ENCODE measurements at places on chromosomes 6 and 20.

DNA sequence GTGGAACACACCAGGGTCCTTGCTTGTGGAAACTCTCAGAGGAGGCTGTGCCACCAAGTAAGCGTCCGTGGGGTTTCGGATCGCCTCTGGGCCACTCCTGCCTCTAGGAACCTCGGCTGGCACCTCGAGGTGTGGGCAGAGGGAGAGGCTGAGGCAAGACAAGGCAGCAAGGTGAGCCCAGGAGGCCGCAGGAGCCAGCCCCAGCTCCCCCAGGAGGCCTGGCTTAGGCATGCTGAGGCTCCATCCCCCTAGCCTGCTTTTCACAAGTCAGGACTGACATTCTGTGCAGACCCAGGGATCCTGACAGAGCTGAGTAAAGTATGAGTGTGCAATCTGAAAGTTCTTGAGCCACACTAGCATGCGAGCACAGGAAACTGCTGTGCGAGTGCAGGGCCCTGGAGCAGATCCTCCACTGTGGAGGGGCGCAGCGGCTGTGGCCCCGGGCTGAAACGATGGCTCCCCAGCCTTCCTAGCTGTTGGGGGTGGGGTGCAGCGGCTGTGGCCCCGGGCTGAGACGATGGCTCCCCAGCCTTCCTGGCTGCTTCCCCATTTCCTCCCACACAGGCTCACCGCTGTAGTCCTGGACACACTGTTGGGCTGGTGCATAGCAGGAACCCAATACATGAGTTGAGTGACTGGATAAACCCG, 75.2 kb upstream of the CD93 start:
- no peak for DNase-seq

DNA sequence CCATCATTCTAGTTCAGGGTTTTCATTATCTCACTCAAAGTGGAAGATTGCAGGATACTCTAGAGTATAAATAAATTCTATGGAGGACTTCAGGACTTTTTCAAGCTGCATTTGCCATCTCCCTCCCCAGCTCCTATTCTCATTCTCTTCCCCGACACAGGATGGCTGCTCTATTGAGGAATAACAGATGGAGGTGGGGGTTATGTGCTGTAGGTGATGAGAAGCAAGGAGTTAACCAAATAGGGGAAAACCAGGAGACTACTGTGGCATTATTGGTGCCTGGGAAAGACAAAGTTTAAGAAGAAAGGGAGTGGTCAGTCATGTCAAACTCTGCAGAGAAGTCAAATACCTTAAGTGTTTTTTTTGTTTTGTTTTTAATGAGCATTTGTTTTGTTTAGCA, 109.3 kb downstream of the GRIK2 start:
- DNase-seq: no peak

DNA sequence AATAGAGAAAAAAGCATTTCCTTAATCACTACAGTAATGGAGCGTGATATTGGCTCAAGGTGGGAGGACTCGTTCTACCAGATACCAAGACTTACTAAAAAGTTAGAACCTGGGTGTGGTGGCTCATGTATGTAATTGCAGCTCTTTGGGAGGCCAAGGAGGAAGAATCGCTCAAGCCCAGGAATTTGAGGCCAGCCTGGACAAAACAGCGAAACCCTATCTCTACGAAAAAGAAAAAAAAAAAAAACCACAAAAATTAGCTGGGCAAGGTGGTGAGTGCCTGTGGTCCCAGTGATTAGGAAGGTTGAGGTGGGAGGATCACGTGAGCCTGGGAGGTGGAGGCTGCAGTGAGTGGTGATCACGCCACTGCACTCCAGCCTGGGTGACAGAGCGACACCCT, 24.0 kb upstream of the ATRN start:
- DNase-seq: no peak

DNA sequence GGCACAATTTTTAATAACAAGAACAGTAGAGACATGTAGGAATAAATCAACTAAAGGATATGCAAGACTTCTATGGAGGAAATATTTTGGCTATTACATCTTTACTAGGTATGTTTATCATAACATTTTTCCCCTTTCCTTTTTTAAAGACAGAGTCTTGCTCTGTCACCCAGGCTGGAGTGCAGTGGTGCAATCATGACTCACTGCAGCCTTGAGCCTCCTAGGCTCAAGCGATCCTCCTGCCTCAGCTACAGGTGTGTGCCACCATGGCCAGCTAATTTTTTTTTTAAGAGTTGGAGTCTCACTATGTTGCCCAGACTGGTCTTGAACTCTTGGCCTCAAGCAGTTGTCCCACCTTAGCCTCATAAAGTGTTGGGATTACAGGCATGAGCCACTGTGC, 37.0 kb downstream of the AKAP7 start:
- no peak for DNase-seq

- DNase-seq: peak; percentile 17
These were observed 1.8 kb upstream of the SAMD5 start for GRCh38 chr6:147506704-147507114.

- no peak for DNase-seq
These were observed 1.1 kb downstream of the CDS2 start for GRCh38 chr20:5127859-5128424.

DNA sequence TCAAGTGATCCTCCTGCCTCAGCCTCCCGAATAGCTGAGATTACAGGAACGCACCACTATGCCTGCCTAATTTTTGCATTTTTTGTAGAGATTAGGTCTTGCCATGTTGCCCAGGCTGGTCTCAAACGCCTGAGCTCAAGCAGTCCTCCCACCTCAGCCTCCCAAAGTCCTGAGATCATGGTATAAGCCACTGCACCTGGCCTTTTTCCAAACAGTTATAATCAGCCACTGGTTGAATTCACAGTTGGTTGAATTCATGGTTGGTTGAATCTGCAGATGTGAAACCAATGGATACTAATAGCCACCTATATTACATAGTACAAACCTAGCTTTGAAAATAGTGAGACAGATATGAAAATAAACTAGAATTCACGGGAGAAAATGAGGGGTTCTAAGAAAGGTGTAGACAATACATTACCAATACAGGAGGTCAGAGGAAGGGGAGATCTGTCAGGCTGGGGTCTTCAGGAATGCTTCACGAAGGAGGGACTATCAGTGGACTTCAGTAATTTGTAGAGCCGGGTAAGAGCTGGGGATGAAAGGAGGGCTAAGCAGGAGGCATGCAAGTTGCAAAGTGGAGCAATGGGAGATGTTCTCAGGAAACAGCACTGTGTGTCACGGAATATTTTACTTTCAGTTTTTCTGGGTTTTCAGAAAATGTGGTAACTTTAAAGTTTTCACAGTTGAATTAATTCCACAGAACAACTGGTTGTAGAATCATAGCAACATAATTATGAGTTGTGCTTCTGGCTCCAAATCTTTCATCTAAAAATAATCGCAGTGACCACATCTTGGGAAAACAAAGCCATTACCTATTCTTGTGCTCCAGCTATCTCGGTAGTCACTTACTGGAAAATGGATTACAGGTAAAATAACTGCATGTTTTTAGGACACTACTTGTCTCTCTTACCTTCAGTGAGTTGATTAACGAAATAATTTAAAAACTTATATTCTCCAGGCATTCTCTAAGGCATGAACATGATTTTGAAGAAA, 12.9 kb upstream of the CEP85L start:
- no peak for DNase-seq

DNA sequence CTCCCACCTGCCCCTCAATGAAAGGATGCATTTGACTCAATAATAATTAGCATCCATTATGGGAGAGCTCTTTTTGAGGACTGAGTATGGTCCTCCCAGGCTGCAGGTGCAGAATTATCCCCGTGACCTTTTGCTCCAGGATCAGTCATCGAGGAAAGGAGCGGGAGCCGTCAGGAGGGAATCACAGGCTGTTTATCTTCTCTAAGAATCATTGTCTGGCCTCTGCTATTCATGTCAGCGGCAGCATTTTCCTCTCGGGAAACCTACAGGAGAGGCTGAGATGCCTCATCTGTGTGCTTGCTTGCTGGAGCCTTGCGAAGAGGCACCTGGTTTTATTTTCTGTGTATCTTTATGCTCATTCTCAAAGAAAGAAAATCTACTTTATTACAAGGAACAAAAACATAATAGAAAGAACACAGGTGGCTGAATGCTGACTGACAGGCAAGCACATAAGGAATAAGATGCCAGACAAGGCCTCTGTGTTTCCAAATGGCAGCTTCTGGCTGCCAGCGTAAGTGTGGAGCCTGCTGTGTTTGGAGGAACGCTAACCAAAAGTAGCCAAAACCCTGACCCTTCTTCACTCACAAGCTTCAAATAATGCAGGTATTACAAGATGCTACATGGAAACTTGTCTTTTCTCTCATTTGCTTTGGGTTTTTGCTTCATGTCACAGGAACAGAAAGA, 539.1 kb upstream of the MARCKS start:
- DNase-seq: peak; percentile 48

GRCh38 chr6:169994739-169995138, 243.3 kb downstream of the ERMARD start:
- DNase-seq: no peak

GRCh38 chr20:12963416-12963815, 45.4 kb upstream of the SPTLC3 start:
- DNase-seq: no peak

DNA sequence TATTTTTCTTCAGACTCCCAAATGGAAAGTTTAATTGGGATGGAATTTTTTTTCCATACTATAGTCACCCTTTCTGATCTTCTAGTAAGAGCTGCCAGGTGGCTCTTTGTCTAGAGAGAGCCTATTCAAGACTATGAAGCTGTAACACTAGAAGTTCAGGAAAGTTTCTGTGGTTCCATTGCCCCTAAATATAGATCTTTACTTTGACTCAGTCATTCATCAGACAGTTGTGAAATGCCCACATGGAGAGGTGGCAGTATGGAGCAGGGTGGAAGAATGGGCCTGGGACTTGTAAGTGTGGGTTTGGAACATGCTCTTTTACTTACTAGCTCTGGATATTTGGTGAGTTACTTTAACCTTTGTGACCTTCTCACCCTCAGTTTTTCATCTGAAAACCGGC, 87.8 kb downstream of the CTNNBL1 start:
- DNase-seq: no peak

DNA sequence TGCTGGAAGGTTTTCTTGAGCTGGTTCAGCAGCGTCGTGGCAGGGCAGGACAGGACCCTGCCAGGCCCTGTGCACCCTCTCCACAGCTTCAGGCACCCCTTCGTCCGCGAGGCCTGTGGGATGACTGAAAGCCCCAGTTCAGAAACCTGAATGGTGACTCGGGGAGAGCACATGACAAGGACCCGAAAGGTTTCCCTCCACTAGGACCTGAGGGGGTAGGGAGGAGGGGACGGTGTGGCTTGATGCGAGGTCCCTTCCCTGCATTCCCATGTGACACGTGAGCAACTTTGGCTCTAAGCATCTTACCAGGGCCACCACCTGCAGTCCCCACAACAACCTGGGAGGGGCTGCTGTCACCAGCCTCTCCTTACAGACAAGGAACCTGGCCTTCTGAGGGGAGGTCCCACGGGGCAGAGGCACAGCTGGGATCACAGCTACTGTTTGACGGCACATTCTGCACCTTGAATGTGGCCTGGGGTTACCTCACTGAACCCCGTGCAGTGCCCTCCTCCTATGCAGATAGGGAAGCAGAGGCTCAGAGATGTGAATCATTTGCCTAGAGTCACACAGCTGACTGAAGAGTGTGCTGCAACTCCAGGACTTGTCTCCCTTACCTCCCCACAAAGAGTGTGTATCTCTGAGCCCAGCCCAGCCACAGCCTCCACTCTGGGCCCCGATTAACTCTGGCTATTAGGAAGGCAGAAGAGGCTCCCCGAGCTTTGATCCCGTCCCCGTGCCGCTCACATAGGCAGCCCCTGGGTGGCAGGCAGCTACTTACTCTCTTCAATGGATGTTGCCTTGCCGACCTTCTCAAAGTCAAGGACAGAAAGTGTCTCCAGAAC, 84.6 kb downstream of the PTPN1 start:
- DNase-seq: no peak

DNA sequence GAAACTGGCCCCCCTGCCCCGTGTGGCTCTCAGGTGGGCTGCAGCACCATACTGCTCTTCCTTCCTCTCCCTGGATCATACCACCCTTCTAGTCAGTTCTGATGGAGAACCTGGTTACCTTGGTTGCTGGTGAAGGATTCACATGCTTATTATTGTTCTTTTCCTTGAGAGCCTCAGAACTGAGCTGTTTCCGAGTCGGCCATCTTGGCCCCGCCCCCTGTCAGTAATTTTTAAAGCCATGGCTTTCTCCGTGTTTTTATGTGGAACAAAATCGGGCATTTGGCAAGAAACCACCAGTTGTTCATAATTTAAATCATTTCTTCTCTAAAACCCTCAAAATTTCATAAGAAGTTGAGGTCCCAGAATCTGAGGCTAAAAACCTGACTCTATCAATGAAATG, 493.8 kb downstream of the NKAIN2 start:
- no peak for DNase-seq

DNA sequence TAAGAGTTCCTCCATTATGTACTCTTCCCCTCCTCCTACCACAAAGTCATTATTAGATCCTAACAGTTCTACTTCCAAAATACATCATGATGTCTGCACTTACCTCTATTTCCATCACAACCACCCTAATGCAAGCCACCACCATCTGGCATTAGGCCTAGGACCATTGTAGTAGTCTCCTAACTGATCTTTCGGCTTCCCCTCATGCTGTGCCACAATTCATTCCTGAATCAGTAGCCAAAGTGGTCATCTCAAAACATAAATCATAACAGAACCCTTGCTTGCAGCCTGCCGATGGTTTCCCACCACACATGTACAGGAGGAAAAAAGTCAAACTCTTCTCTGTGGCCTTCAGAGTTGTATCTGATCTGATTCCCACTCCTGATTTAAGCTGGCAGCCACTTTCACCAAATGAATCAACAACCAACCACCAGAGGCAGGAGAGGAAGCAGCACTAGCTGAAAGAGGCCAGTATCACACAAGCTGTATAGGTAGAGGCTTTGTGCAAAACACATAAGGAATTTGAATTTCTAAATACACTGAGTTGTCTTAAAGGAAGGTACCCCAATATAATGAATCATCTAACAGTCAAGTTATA, 26.1 kb downstream of the FAM184A start:
- DNase-seq: no peak

GRCh38 chr20:24608926-24609667, 139.7 kb downstream of the SYNDIG1 start:
- no peak for DNase-seq

- no peak for DNase-seq
These were observed 1.2 kb downstream of the TRDN start for GRCh38 chr6:123635567-123635966.

- DNase-seq: no peak
These were observed 11.2 kb downstream of the ZCCHC3 start for GRCh38 chr20:308427-309038.

DNA sequence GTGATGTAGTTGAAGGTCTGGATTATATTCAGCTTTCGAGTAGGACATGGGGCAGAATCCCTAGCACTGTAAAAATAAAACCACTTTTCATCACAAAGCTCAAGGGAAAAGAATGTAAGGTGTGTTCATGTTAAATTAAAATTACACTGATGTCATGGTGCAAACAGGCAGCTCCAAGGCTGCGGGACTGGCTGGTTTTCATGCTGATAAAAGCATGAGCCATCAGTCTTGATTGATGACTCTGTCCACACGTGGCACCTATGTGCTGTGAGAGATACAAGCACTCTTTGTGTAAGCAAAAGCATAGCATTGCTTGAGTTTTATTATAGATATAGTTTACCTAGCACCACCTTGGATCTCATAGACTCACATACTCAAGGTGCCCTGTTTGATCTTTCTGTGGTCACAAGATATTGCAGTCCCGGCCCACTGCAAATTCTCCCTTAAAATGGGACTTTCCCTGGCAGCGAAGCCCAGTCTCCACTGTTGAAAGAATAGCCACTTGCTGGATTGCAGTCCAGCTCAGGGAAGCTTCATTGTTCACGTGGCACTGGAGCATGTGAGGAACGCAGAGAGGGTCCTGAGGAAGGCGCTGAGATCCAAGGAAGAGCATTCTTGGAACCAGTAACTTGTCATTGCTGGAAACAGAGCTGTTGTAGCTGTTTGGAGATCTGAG, 90.6 kb downstream of the TIAM2 start:
- no peak for DNase-seq
